AG10803 (cell line): ENCODE measurements at places on chromosomes 16 and 17.

- no peak for DNase-seq
These were observed 2.1 kb upstream of the USP32 start for GRCh38 chr17:60393840-60394723.

- DNase-seq, result peak; percentile 85
These were observed 47.3 kb downstream of the ZCCHC14 start for GRCh38 chr16:87445486-87445885.

DNA sequence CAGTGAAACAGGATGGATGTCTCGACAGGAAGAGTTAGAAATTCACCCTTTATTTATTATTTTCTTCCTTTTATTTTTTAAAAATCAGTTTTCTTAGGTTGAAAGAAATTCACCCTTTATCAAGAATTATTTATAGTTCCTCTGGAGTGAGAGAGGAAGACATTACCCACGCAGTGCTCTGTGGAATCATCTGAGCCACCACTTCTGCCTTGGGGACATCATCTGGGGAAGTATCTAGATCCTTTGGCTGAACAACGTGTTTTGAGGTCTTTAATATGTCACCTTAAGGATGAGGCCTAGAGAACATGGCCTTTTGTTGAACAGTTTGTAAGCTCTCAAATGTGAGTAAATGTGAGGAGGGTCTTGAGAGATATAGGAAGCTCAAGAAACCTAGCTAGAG, 183.3 kb downstream of the UTP18 start:
- DNase-seq, result no peak

DNA sequence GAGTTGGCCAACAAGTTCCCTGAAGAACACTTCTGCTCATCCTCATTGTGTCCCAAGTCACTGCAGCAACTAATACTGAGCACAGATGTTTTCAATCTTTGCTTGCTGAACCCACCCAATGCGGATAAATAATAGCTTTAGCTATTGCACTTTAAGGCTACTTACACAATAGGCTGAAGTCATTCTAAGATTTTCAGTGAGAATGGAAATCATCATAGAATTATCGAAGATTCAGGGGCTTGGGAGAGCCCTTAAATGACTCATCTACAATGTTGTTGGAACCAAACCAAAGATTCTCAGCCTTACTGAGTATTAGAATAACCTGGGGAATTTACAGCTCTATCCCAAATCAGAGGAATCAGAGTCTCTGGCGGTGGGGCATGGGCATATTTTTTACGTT, 51.2 kb downstream of the SYCE1L start:
- peak; percentile 2 for DNase-seq

DNA sequence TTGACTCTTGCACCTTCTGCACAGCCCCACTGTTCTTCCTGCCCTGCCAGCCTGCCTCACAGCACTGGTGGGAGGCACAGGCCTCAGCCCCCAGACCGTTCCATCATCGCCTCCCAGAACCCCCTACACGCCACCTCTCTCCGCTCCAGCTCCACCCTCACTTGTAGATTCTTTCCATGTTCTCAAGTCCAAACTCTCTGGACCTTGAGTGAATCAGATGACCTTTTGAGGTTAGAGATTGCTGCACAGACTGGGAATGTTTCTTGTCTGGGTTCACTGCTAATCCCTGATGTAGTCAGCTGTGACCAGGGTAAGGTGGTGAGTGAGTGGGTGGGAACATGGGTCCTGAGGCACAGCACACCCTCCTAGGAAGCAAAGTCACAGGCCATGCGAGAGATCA, 272.4 kb downstream of the IRF8 start:
- DNase-seq, result peak; percentile 11
